ENCODE measurements at places on chromosomes 3 and 15. TPM values are rescaled to one million over a fixed set of nuclear protein-coding genes. Genes with fewer than 3 reads are reported as not detected.

ABCF3 gene
- 33.4 TPM for total RNA-seq

GUCA1C gene
- not detected for total RNA-seq

GOLGA6L4 gene
- total RNA-seq = 0.68 TPM

TYRO3 gene
- total RNA-seq = 13.8 TPM

ADGRG7 gene
- not detected for total RNA-seq

GNAI2 gene
- 305 TPM for total RNA-seq

CCR4 gene
- total RNA-seq = not detected

NEIL1 gene
- total RNA-seq = 2.6 TPM

TIGIT gene
- total RNA-seq = not detected

NEK10 gene
- 1.2 TPM for total RNA-seq

DUOXA2 gene
- not detected for total RNA-seq

GPR156 gene
- 0.24 TPM for total RNA-seq

GOLGA6L7 gene
- total RNA-seq = not detected

XYLB gene
- total RNA-seq = 7.1 TPM

CHST13 gene
- not detected for total RNA-seq

SLCO3A1 gene
- 1.7 TPM for total RNA-seq

EPHB3 gene
- total RNA-seq = 5.5 TPM

SOX14 gene
- total RNA-seq = not detected

CCDC39 gene
- not detected for total RNA-seq

DUOXA1 gene
- not detected for total RNA-seq

DAZL gene
- not detected for total RNA-seq

Measured in RPMI7951 (cell line).